CD4-positive, alpha-beta memory T cell (primary cell): ENCODE measurements at places on chromosomes 11 and 22.

- DNase-seq: no peak
- no peaks in the 10 kb centered on the region for H3K27me3 ChIP-seq
- H3K36me3 ChIP-seq: no peaks in the 10 kb centered on the region
- H3K4me1 ChIP-seq: peaks cover 56% of the 10 kb centered on the region
- H3K27ac ChIP-seq: peak overlapping the region; percentile 60
Measured at GRCh38 chr22:44455963-44456358, 42.1 kb downstream of the RTL6 start.

GRCh38 chr22:50270666-50271394 lies 650 bp upstream of the MAPK11 start:
- peak overlapping the region; percentile 64 for H3K4me3 ChIP-seq
- H3K36me3 ChIP-seq: no peaks in the 10 kb centered on the region
- H3K27ac ChIP-seq: peak overlapping the region; percentile 33
- no peaks in the 10 kb centered on the region for H3K27me3 ChIP-seq
- peaks cover 30% of the 10 kb centered on the region for H3K4me1 ChIP-seq
- DNase-seq: peak; percentile 75

DNA sequence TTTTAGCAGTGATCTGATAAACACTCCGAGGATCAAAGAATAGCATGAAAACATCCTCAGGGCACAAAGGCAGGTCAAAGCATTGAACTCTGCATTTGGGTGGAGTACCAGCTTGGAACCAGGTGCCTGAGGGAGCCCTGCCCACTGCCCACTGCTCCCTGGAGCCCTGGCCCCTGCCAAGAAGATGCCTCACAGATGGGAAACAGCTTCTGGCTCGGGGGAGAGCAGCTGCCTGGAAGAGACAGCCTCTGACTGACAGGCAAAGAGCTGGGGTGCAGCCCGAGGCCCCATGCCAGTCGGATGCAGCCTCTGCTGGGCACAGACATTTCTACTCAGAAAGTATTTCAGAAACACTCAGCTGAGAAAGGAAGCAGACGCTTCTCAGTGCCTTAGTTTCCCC lies 13.2 kb downstream of the LMO1 start:
- DNase-seq: no peak
- H3K27me3 ChIP-seq: no peaks in the 10 kb centered on the region
- H3K4me3 ChIP-seq: no peak overlapping the region
- no peaks in the 10 kb centered on the region for H3K4me1 ChIP-seq

DNA sequence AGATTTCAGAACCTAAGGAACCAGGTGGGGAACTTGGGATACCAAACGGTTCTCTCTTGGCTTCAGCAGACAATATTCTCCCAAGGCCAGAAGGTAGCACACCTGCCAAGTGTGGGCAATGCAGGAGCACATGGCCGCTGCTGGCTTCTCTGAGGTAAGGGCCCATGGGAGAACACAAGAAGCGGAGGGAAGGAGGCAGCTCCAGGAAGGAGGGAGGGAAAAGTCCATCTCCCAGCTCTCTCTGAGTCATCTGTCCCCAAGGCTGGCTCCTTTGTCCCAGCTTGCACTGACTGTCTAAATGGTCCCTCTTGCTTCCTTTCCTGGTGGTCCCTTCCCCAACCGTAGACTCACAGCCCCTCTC lies 557.9 kb upstream of the CADM1 start:
- DNase-seq: no peak
- H3K27ac ChIP-seq: no peak overlapping the region
- no peaks in the 10 kb centered on the region for H3K36me3 ChIP-seq

- H3K27ac ChIP-seq: no peak overlapping the region
- H3K4me3 ChIP-seq: no peak overlapping the region
- H3K27me3 ChIP-seq: no peaks in the 10 kb centered on the region
- no peaks in the 10 kb centered on the region for H3K4me1 ChIP-seq
- no peak for DNase-seq
- no peaks in the 10 kb centered on the region for H3K36me3 ChIP-seq
Measured at GRCh38 chr11:102589047-102589459, 36.1 kb downstream of the MMP20 start.

GRCh38 chr11:66346476-66347424 lies 679 bp downstream of the B4GAT1 start:
- peaks cover 45% of the 10 kb centered on the region for H3K4me1 ChIP-seq
- peaks cover 2% of the 10 kb centered on the region for H3K36me3 ChIP-seq
- H3K27ac ChIP-seq: peak overlapping the region; percentile 79
- peak overlapping the region; percentile 61 for H3K4me3 ChIP-seq
- no peak for DNase-seq
- no peaks in the 10 kb centered on the region for H3K27me3 ChIP-seq

GRCh38 chr22:27930331-27931060 lies 11.4 kb upstream of the PITPNB start:
- H3K4me3 ChIP-seq: no peak overlapping the region
- no peak overlapping the region for H3K27ac ChIP-seq
- DNase-seq: no peak
- H3K4me1 ChIP-seq: no peaks in the 10 kb centered on the region
